ENCODE measurements at places on chromosomes 5 and 9.

GRCh38 chr9:94699715-94700373 lies 26.7 kb upstream of the AOPEP start:
- no peak for DNase-seq

GRCh38 chr5:41787265-41787664 lies 83.0 kb downstream of the OXCT1 start:
- no peak for DNase-seq

GRCh38 chr5:170421826-170422225 lies 32.7 kb upstream of the KCNMB1 start:
- DNase-seq: no peak

GRCh38 chr5:158163451-158164295 lies 304.7 kb upstream of the CLINT1 start:
- no peak for DNase-seq

DNA sequence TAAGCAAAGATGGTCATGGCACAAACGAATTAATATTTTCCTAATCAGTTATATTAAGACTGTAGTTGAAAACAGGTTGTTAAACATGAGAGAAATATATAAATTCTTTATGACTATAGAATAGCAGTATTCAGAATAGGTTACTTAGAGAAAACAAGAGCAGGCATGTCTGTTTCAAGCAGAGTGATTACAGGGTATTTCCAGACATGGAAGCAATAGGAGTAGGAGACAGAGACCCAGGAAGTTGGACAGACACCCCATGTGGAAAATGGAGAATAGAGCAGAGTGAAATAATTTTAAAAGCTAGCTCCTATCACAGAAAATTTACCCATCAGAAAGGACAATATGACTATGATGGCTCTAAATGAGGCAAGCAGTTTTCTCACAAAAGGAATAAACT lies 111.5 kb downstream of the IZUMO3 start:
- no peak for DNase-seq

- peak; percentile 72 for DNase-seq
Observed at GRCh38 chr5:180803181-180804128, 849 bp upstream of the MGAT1 start.

- no peak for DNase-seq
Observed at GRCh38 chr9:77449240-77450084, 198.7 kb downstream of the GNA14 start.

DNA sequence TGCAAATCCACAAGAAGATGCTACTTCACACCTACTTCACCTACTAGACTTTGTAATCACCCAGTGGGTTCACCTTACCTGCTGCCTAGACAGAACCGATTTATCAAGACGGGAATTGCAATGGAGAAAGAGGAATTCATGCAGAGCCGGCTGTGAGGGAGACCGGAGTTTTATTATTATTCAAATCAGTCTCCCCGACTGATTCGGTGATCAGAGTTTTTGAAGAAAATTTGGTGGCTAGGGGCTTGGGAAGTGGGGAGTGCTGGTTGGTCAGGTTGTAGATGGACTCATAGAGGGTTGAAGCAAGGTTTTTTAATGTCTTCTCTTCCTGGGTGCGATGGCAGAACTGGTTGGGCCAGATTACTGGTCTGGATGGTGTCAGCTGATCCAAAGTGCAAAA lies 23.4 kb downstream of the SFXN1 start:
- no peak for DNase-seq

- DNase-seq: no peak
Observed at GRCh38 chr9:122307061-122307460, 42.4 kb downstream of the MRRF start.

- no peak for DNase-seq
Observed at GRCh38 chr9:32986971-32987370, 14.5 kb downstream of the APTX start.

GRCh38 chr5:14190194-14191164 lies 47.3 kb downstream of the TRIO start:
- DNase-seq: no peak

GRCh38 chr9:1415146-1415545 lies 365.0 kb downstream of the DMRT2 start:
- DNase-seq: no peak

DNA sequence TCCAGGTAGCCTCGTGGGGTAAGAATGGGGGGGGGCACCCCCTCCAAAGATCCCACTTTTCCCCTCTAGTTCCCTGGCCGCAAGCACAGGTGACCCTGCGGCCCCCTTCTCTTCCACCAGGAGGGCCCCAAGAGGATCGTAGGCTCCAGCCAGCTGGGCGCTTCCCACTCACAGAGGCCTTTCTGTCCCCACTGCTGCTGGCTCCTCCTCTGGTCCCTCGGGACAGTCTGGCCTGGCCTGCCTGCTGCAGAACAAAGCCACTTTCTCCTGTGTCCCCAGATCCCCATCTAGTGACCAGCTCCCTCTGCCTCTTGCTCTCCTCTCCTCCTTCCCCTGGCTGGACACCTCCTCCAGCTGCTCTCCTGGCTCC lies 534 bp upstream of the SAPCD2 start:
- no peak for DNase-seq

- DNase-seq: no peak
Observed at GRCh38 chr5:50744776-50745175, 78.3 kb downstream of the PARP8 start.
